ENCODE measurements at places on chromosomes 5 and 9. TPM values are rescaled to one million over a fixed set of nuclear protein-coding genes. Genes with fewer than 3 reads are reported as not detected.

SPATA31E1 gene
- total RNA-seq: not detected

RELL2 gene
- total RNA-seq: 5.2 TPM

OCLN gene
- 0.59 TPM for total RNA-seq

LOX gene
- total RNA-seq: 28.4 TPM

GGTA1 gene
- total RNA-seq: not detected

All from RPMI7951 (cell line).